ENCODE measurements at places on chromosomes 7 and 10.

DNA sequence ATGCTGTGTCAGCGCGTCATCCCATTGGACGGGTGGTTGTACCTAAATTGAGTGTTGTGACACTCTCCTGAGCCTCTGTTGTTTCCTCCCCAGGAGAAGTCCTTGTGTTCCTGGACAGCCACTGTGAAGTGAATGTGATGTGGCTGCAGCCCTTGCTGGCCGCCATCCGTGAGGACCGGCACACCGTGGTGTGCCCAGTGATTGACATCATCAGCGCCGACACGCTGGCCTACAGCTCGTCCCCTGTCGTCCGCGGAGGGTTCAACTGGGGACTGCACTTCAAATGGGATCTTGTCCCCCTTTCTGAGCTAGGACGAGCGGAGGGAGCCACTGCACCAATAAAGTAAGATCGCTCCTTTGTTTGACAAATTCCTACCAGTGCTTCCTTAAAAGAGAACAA, 82.5 kb downstream of the GALNT11 start:
- no peak for DNase-seq

DNA sequence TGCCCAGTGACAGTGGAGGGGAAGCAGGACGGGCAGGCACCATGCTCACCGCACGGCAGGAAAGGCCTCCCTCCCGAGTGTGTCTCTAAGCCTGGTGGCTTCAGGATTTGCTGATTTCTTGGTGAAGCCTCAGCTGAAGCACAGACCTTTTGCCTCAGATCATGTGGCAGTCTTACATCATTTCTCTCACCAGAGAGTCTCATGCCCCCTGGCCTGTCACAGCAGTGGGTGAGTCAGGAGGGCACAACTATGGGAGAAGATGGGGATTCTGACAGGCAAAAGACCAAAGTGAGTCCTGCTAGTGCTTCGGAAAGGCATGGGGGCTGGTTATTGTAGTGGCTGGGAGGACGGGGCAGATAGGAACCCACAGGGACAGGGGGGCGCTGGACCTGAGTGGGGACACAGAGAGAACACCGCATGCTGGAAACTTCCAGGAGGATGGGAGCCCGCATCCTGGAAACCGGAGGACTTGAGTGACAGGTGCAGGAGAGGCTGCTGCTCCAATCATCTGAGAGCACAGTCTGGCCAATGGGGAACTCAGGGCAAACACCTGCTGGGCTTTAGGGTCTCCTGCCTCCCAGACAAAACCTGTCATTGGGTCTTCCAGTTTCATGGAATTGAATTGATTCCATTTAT, 166.8 kb downstream of the ADARB2 start:
- no peak for DNase-seq

GRCh38 chr7:2201128-2201527, 31.6 kb downstream of the MAD1L1 start:
- no peak for DNase-seq

GRCh38 chr10:14652816-14653215, 121.9 kb downstream of the FAM107B start:
- DNase-seq = no peak

GRCh38 chr10:63518690-63519288, 2.4 kb upstream of the REEP3 start:
- DNase-seq = no peak

DNA sequence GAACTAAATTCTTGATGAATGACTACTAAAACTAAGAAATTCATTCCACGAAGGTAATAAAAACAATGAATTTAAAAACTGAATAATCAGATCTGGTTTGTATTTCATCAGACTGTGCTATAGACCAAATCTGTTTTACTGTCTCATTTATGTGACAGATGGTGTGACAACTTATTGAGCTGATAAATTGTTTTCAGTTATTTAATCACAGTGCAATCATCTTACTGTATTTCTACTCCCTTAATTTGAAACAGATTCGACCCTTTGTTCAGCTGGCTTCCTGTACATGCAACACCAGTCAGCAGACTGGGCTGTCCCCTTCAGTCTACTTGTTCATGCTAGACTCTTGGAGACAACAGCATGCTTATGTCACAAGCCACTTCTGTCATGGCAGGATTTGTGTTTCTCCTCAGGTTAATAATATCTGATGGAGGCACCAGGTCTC, 150.9 kb downstream of the MBL2 start:
- no peak for DNase-seq

DNA sequence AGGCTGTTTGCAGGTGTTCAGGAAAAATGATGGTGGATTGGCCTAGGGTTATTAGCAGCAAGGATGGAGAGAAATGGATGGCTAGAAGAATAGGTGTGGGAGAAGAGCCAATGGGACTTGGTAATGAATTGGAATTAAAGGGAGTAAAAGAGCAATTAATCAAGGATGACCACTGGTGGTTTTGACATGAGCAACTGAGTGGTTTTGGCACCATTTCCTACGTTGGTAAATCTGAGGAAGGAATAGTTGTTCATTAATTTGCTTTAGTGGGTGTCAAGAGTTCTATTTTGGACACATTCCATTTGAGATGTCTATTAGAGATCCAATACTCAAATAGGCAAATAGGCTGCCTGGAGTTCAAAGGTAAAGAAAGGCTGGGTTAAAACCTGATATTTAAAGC, 38.2 kb upstream of the NRBF2 start:
- no peak for DNase-seq

GRCh38 chr10:121324678-121325213, 273.5 kb downstream of the FGFR2 start:
- DNase-seq = peak; percentile 36

DNA sequence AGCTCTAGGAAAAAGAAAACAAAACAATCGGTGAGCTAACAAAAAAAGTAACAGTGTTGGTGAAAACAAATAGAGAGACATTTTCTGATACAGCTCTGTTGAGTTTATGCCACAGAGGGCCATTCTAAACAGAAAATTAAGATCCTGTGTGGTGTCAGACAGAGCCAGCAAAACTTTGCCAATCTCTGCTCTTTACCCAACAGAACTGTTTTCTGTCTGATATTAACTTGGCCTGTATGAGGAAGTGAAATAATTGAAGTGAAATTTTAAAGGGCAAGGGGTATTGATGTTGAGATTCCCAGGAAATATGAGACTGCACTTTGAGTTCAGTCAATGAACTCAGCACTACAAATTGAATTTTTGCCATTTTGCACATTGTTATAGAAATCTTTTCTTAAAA, 101.0 kb downstream of the AOAH start:
- no peak for DNase-seq

DNA sequence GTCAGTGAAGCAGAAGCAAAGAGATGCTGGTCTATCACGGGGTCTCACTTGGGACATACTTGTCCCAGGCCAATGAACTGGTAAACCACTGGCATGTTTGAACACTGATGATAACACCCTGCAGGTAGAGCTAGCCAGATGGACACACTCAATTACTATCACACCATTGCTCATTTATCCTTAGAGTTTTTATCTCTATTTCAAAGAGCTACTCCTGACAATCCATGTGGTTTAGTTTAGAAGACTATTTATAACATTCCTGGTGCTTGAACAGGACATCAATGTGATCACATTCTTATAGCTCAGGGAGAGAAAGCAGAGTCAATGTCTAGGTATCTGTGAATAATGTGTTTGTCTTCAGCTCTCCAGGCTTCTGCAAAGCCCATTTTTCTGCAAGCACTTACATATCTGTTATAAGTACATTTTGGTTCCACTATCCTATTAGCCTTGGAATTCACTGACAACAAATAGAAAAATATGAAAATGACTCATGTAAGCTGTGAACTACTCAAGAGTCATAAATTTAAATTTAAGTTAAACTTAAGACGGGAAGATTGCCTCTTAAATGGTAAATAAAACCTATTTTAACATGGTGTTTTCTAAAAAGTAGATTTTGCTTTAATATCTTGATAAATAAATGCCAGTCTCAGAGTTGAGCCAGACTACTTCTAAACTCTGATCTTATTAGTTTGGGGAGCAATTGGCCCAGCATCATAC, 106.7 kb upstream of the MBL2 start:
- no peak for DNase-seq

DNA sequence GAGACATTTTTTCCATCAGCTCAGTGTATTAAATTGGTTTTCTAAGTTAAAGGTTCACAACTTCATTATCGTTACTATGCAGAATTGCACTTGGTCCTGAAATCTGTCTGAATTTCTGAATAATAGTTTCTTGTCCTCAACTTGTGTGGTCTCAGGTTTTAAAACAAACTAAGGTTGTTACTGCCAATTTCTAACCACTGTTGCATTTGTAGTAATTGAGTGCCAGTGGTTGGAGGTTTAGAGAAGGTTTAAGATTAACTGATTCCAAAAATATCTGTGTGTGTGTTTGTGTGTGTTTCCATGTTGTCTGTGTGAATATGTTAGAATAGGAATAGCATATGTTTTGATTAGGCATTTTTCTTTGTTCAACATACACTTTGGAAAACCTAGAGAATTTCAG, 395.9 kb downstream of the AUTS2 start:
- no peak for DNase-seq

GRCh38 chr10:7482992-7483391, 72.2 kb upstream of the SFMBT2 start:
- no peak for DNase-seq

DNA sequence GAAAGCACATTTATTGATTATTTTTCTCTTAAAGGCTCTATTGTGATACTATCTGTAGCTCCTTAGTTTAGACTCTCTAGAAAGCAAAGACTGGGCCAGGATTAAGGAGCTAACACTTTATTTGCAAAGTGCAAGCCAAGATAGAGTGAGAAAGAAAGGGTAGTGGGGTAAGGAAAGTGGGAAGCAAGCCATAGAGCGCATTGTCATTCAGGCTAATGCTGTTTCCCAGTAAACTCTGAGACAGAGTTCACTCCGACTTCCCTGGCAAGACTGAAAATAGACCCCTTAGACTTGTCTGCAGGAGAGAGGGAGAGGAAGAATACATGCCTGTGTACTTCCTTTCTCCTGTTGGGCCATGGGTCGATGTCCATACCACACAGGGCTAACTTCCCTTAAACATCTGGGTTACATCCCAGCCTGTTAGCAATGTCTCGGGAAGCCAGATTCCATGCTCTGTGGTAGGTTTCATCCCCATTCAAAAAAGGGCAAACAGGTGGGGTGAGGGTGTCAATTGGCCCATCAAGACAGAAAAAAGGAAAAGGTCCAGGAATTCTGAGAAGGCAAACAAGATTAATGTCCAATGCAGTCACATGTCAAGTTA, 875.8 kb upstream of the CELF2 start:
- no peak for DNase-seq

GRCh38 chr7:1259621-1260243, 27.1 kb downstream of the UNCX start:
- no peak for DNase-seq

DNA sequence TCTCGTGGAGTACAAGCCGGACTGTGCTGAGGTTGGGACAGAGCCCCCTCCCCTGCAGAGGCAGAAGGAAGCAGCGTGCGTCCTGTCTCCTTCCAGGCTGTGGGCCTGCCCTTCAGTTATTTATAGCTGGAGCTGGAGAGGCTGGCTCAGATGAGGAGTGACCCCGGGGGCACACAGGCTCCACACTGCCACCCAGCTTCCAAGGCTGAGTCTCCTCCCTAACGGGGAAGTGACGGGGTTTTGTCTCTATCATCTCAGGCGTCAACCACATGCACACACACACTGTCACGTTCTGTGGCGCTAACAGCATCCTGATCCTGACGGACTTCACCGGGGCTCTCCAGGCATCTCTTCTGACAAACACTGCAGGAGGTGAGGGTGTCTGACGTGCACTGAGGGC, 25.4 kb downstream of the AMZ1 start:
- DNase-seq = no peak

- no peak for DNase-seq
Measured at GRCh38 chr10:102927311-102928010, 9.4 kb downstream of the CNNM2 start.

- no peak for DNase-seq
Measured at GRCh38 chr7:90859521-90859920, 263.4 kb downstream of the CDK14 start.

- DNase-seq = no peak
Measured at GRCh38 chr10:35343739-35344138, 7.4 kb downstream of the CCNY start.

DNA sequence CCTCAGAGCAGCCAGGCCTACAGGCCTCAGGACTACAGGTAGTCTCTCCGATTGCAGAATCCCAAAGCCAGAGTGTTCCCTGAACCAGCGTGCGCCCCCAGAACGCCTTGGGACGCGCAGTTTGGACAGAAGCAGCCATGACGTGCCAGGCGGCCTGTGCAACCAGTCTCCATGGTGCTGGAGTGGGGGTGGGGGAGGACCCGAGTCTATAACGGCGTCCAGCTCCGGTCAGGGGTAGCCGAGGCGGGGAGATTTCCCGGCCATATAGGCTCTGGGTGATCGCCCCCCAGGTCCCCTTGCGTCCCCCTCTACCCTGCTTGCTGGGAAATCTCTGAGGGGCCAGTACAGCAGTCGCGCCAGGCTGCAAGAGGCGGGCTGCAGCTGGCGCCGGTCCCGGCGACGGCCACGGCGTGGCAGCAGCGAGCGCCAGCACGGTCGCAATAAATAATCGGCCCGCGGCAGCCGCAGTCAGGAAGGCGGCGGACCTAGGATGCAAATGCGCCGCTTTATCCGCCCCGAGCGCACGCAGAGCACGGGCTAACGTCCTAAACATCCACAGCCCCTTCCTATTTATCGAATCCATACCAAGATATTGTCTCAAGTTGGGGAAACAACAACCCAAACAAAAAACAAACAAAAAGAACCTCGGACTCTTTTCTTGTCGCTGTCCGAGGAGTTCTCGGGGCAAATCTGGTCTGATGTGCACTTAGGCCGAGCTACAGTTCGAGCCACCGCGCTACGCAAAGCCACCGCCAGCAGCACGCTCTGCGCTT, 1.6 kb downstream of the HOXA3 start:
- DNase-seq = peak; percentile 56

DNA sequence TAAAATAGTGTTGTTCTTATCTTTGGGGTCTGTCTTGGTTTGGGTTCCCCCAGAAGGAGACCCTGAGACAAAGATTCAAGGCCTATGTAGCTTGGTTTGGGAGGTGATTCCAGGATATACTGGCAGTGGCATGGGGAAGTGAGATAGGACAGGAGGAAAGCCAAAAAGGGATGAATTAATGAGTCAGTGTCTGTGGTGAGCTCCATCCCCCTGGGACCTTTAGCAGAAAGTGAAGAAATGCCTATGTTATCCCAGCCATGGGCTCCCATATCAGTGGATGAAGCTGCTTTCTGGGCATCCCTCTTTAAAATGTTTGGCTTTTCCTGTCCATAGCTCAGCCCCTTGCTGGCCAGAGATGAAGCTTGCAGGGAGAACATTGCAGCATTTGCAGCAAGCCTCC, 217.0 kb upstream of the CTBP2 start:
- DNase-seq = no peak

DNA sequence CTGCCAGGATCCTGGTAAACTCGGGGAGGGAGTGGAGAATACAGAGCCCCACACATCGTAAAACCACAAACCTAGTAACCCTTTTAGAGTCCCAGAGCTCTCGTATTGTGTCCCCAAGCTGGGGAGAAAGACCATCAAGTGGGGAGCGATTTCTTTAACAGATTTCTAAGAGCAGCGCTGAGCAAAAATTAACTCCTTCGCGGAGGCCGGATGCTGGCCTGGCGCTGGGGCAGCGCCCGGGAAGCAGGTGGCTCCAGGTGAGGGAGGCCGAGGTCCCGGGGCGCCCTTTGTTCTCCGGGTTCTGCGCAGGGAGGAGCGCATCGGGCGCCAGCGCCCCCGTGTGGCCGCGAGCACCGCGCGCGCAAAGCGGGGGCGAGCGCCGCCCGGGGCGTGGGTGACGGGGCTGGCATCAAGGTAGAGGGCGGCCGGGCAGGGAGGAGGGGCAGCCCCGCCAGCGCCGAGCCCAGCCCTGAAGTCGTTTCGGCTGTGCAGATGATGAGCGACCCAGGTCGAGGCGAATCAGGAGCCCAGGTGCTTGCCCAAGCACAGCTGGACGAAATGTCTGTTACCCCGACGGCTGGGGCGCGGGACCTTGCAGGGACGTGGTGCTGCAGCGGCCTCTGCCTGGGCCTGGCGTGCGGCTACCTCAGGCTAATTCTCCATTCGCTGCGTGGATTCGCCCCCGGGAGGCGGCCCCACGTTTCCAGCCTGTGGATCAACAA, 10.4 kb upstream of the FGFR2 start:
- peak; percentile 56 for DNase-seq
